ENCODE measurements at places on chromosomes 11 and 22.

DNA sequence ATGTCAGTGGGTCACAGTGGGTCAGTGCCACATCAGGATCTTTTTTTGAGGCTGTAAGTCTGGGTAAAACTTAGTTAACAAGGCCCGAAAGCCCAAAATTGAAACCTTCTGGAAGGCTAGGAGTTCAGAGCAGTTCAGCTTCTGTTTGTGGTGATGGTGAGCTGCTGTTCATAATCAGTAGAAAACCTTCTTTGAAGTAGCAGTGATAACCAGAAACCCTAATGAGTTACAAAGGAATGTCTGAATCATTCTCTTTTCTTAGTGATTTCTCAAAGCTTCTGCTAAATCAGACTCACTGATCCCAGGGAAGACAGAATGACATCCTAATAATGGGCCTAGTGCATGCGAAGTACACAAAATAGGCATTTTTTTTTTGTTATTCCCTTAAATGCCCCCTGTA lies 124.7 kb downstream of the PARVA start:
- no peak for DNase-seq

GRCh38 chr11:111935317-111936039 lies 1.7 kb upstream of the DIXDC1 start:
- no peak for DNase-seq

DNA sequence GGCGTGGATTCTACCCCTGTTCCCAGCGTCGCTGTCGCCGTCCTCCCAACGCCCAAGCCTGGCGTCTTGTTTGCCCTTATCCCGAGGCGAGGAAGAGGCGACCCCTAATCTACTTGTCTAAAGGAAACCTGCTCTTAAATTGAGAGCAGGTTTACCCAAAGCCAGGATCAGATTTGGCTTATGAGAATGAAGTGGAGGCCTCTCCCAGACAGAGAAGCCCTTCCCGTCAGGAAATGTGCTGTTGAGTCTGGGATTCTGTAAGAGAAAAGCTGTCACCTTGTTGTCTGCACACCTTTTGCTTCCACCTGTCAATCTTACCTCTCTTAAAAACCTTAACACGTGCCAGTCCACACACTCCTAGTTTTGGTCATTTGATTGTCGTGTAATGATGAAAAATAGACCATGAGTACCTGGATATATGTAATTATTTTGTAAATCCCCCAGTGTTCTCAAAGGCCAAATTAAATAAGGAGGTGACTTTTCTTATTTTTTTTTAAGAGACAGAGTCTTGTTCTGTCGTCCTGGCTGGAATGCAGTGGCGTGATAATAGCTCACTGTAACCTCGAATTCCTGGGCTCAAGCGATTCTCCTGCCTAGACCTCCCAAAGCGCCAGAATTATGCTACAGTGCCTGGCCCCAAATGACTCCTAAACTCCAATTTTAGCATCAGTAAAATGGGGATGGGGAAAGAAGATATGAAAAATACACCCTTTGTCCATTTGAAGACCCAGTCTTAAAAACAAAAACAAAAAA lies 627 bp downstream of the GTF2H1 start:
- no peak for DNase-seq

GRCh38 chr11:80632691-80633090 lies 1191.9 kb upstream of the TENM4 start:
- no peak for DNase-seq

DNA sequence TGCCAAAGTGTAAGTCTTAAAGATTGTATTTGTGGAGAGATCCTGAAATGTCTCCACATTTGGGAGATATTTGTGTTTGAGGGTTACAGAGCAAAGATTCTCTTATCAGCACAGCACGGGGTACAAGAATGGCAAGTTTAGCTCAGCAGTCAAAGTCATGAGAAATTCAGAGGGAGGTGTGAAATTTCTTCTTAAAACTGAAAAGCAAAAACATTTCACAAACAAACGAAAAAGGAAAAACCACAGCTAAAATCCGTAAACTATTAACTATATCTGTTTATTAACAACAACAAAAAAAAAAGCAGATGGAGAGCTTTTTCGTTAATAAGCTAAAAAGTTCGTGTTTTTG lies 40.9 kb upstream of the ETS1 start:
- DNase-seq: no peak

Data from HCT116 (cell line).